ENCODE measurements at places on chromosomes 2 and 18.

DNA sequence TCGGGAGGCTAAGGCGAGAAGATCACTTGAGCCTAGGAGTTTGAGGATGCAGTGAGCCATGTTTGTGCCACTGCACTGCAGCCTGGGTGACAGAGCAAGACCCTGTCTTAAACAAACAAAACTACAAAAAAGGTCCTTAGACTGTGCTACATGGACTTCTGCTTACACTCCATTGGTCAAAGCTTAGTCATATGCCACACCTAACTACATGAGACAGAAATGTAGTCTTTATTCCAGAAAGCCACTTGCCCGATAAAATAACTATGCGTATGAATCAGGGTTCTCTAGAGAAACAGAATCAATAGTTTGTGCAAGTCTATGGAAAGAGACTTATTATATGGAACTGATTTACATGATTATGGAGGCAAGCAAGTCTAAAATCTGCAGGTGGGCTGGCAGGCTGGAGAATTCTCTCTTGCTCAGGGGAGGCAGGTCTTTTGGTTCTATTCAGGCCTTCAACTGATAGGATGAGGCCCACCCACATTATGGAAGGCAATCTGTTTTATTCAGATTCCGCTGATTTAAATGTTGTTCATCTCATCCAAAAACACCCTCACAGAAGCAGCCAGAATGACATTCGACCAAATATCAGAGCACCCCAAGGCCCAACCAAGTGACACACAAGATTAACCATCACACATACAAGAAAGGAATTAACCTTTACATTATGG, 114.4 kb upstream of the SIX2 start:
- DNase-seq: no peak

- DNase-seq: no peak
Measured at GRCh38 chr2:24403832-24404212, 43.5 kb upstream of the ITSN2 start.

DNA sequence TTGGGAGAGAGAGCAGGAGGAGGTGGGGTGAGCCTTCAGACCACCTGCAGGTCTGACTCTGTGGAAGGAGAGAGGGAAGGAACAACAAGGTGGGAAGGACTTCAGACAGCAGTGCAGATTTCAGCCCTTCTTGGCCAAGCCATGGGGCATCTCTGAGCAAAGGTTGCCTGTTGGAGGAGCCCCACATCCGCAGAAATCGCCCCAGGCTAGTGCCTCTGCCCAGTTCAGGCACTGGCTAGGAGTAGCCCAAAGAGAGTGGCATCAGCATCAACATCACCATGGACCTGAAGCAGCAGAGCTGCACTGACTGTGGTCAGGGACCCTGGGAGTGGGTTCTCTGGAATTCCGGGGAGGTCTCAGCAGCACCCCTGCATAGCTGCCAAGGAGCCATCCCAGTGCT, 10.2 kb downstream of the GPR55 start:
- no peak for DNase-seq

DNA sequence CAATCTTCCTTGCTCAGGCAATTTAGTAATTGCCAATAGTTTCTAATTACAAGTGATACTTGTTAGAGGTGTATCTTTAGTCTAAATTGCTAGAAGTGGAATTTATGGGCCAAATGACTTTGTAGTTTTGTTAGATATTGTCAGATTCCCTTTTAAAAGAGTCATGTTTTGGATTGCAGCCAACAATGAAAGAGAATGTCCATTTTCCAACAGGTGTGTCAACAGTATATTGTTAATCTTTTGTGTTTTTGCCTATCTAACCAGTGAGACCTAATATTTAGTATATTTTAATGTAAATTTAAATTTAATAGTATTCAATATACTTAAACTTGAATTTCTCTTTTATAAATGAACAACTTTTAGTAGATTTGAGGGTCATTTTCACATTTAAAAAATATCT, 259.4 kb upstream of the ETAA1 start:
- no peak for DNase-seq

- no peak for DNase-seq
Measured at GRCh38 chr2:65992198-65992554, 442.7 kb upstream of the MEIS1 start.

DNA sequence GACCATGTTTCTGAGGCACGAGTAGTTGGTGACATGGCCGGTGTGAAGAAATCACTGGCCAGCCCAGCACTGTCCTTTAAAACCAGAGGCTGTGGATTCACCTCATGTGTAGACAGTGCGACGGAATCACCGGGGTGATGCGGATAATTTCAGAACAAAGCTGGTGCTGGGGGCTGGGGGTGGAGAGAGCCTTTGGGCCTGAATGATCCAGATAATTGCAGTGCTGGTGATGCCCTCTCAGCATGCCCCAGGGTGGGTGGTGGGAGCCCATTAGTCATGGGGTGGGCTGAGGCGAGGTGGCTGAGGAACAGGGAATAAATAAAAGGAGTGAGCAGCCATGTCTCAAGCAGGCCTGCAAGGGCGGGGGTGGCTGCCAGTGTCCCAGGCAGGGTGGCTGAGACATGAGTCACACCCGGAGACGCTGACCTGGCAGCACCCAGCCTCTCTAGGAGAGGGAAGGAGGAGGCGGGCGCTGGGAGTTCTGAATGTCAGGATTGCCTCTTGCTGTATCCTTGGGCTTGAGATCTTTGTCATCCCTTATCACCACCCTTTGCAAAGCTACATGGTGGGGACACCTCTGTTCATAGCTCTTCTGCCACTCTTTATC, 151.1 kb upstream of the MSH6 start:
- peak; percentile 12 for DNase-seq

DNA sequence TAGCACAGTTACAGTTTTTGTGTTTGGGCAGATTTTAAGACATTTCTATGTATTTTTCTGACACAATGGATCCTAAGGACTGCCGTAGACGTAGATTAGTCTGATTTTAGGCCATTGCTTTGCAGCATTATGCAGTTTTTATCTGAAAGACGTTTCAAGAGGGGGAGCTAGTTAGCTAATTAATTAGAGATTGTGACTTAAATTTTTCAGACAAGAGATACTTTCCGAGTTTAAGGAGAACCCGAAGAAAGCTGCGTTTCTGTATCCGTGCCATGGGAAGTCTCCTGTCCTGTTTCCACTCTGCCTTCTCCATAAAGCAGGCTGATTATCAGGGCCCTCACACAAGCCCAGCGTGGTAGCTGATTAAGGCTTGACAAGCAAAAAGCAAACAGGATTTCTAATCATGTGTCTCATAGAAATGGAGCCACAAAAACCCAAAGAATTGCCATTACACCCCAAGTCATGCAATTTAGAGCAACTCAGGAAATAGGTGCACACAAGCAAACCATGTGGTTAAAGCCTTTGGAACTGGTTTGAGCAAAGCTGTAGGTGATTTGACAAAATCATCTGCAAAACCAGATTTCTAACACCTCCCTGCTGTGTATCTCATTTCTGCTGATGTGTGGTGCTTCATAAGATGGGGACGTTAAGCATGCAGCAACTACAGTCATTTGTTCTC, 808.1 kb downstream of the RNF144A start:
- no peak for DNase-seq

- DNase-seq: no peak
Measured at GRCh38 chr18:24763765-24764513, 303.5 kb downstream of the HRH4 start.

DNA sequence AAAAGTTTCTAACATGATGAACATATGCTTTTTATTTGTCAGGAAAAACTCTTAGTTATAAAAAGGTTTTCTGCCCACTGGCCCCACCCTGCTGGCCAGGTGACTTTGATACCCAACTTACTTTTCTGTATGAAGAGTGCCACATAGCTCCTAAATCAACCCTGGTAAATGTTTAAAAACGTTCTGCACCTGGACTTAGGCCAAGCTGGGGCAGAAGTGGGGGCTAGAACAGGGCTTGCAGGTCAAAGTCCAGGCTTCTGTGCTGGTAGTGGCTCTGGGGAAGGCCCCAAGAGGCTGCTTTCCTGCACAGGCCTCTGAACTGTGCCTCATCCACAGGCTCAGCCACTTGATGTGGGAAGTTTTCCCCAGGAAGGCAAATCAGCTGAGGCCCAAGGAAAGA, 171.7 kb downstream of the ANKRD30B start:
- no peak for DNase-seq

DNA sequence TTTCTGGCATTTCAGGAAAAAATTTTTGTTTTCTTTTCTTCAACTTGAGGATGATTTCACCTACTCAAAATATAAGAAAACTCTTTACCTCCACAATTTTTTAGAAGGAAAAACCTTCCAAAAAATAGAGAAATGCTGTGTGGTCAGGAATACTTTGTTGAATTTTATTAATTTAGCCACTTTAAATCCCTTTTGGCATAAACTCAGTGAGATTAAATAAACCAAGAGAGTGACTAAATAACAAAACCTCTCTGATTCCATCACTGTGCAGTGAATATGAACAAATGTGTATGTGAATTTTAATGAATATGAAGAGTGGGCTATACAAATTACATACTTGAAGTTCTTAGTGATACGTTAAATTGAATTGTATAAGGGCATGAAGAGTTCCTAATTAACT, 25.8 kb upstream of the CYTIP start:
- DNase-seq: no peak

- no peak for DNase-seq
Measured at GRCh38 chr2:30412684-30413570, 34.1 kb upstream of the LCLAT1 start.

- no peak for DNase-seq
Measured at GRCh38 chr2:143081616-143082015, 47.6 kb upstream of the ARHGAP15 start.

DNA sequence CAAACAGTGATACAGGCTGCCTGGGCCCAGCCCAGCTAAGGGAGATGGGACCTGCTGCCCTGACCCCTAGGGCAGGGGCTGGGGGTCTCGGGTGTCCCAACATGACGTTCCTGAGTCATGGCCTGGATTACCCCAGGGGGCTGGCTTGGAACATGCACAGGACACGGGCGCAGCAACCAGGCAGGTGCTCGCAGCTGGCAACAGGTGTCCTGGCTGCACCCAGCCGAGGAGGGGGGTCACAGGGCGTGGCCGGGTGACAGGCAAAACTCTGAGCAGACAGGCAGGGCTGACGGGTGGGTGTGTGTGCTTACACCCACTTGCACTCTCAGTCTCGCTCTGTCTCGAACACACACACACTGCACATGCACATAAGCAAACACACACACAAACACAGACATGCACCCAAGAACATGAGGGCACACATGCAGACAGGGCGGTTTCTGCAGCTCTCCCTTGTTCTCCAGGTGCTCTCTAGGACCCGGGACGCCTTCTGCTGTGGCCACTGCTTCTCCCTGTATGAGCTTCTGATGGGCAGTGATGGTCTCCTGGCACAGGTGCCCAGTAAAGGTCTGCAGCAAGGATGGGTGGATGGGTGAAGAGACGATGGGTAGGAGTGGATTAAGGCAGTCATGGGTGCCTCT, 33.7 kb upstream of the TAF1B start:
- DNase-seq: no peak

- DNase-seq: no peak
Measured at GRCh38 chr2:156437272-156437930, 1.2 kb downstream of the GPD2 start.

GRCh38 chr18:35949903-35950627, 22.4 kb upstream of the RMP24 start:
- peak; percentile 22 for DNase-seq

- DNase-seq: no peak
Measured at GRCh38 chr2:177989029-177989885, 83.3 kb downstream of the PDE11A start.

GRCh38 chr2:226794751-226795171, 4.9 kb downstream of the IRS1 start:
- DNase-seq: no peak

DNA sequence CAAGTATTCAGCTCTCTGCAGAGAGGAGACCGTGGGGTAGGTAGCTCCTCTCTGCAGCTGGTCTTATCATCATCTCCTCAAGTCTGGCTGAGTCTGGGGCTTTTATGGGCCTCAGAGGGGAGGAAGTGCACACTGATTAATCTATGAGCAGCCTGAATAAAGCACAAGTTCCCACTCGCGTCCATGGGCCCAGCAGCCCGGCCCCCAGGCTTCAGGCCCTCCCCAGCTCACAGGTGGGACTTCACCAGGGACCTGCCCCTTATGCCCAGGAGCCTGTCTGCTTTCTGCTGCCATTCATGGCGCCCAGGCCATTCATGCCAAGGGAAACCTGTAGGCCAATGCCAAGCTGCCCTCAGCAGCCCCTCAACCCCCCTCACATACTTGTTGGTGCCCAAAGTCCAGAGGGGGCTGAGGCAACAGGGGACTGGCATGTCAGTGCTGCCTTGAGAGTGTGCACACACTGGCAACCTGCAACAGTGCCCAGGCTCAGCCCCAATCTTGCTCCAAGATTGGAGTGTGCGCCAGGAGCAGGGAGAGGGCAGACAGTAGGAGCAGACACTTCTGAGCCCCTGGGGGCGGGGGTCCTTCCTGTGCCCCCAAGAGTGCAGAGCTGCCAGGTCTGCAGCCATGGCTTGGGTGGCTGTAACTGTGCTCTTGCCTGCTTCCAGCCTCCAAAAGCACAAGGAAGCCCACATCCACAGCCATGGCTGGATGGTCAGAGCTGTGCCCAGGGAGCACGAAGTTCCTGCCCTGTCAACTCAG, 375.6 kb upstream of the VWC2L start:
- no peak for DNase-seq

DNA sequence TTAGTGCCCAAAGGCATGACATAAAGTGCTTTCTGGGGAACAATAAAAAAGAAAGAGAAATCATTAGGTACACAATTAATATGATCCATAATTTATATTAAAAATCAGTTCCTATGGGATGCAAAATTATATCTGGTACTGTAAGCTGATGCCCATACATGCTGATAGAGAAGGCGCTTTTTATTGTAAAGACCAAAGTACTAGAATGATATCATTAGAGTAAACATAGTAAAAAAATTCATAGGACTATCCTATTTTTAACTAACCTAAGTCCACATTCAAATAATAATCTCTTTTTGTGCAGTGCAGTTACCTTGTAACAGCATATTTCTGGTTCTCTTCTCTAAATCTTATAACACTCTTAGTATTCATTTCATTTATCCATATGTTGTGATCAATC, 252.2 kb downstream of the ASXL3 start:
- DNase-seq: no peak

- DNase-seq: no peak
Measured at GRCh38 chr2:156908825-156909224, 348.7 kb upstream of the GALNT5 start.

GRCh38 chr2:239318790-239319661, 81.8 kb downstream of the HDAC4 start:
- no peak for DNase-seq

DNA sequence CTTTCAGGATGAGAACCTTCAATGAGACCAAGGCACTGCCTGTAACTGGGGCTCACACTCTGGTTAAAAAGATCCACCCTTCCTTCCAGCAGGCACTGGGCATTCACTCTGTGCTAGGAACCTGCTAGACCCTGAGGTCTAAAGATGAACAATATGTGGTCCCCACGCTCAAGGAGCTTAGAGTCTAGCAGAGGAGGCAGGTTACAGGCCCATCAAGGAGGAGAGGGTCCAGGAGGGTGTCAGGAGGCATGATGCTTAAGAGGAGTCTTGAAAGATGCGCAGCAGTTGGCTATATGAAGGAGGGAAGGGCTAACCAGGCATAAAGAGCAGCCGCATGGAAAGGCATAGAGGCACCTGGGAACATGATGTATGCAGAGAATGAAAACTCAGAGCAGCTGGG, 4.5 kb downstream of the ANKRD53 start:
- DNase-seq: no peak

Measured in anterior cingulate cortex (tissue), 58 donors.